ENCODE measurements at places on chromosomes 5 and 9.
A peak's percentile ranks its signal among the peaks of the same experiment; 100 is the strongest.

DNA sequence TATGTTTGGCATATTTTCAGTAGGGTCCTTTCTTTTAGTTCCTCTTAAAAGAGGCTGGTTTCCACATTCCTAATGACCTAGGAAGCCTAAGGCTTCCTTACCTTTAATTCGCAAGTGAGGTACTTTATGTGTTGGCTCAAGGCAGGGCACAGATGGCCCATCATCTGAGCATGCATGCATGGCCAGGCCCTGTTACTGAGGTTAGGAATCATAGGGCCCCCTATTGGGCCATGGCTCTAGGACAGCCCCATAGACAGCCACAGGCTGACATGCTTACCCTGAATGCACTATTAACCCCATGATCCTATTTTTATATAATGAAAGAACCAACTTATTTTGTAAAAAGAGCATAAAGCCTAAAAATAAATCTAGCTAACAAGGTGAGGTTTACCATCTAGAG, 271.4 kb downstream of the ELAVL2 start:
- no peak for DNase-seq

DNA sequence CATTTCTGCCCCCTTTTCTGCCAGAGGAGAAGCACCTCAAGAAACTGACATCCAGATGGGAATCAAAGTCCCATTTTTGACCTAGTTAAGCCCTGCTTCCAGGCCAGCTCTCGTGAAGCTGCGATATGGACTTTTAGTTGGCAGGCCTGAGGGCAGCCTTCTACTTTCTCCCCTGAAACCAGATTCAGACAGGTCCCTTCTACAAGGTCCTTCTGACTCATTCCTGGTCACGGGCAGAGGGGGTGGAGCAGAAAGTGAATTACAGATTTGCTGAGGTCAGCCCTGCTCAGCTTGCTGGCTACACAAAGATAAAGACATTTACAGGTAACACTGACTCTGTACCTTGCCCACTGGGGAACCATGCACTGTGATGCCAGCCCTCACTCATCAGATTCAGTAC, 52.8 kb upstream of the TUT7 start:
- no peak for DNase-seq

DNA sequence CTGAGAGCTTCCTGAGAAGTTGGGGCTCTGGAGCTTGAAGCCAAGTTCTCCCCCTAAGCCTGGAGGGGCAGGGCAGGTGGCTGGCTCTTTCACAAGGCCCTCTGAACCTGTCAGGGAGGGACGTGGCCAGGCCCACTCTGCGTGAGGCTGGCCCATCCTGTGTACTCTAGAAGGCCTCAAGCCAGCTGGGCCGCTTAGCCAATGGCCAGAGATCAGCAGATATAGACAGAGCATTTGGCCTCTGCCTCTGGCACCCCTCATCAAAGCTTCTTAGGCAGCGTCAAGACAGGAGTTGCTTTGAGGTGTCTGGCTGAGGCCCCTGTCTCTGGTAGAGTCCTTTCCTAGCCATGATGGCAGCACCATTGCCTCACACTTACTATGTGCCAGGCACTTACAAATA, 105.6 kb downstream of the FGF18 start:
- DNase-seq = no peak

GRCh38 chr5:79023348-79023747, 38.2 kb upstream of the ARSB start:
- no peak for DNase-seq

DNA sequence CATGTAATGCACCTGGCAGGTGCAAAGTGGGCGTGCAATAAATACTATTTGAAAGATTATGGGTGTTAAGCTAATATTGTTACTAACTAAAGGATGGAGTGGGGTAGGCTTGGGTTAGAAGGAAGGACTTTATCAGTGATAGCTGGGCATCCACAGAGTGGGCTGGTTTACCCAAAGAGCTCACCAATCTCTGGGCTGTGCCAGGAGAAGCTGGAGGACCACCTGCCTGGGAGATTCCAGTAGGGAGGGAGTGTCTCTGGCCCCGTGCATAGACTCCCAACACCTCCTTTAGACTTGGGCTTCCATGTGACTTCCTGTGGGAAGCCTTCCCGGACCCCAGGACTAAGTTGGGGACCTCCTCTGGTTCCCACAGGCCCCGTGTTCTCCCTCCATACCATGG, 5.6 kb upstream of the URM1 start:
- no peak for DNase-seq

GRCh38 chr9:69573651-69574050, 98.5 kb downstream of the APBA1 start:
- no peak for DNase-seq

- DNase-seq = no peak
These were observed 40.2 kb upstream of the EXOC3 start for GRCh38 chr5:402615-403359.

DNA sequence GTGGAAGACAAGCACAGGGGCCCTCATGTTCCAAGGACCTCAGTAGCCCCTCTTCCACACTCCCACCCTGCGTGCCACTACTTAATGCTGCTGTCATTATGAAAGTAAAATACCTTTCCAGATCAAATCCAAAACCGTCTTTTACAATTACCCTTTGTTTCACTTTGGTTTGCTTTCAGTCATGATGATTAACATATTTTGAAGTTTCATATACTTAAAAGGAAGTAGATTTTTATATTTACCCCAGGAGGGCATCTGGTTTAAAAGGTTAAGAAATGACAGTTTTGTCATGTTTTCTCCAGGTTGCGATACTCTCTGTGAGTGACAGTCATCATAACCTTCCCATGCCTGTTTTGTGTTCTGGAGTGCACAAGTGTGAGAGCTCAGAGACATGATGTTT, 13.5 kb upstream of the MAP1B start:
- no peak for DNase-seq

GRCh38 chr5:30845194-30845593, 348.3 kb upstream of the CDH6 start:
- no peak for DNase-seq

- no peak for DNase-seq
These were observed 712.1 kb downstream of the CDH9 start for GRCh38 chr5:26326153-26326759.

DNA sequence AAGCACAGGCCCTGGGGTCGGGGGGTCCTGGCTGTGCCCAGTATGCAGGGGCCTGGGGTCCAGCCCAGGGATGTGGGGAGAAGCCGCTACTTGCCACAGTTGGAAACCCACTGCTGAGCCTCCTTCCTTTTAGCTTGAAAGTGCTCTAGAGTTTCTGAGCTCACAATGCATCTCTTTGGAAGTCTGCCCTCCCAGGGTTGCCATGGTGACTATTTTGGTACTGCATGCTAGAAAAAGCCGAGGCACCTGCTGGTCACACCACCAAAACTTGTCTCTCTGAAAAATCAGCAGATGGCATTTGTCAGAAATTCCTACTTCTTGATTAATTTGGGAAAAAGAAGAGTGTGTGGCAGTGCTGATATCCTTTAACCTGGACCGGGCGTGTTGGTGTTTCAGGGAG, 151.8 kb downstream of the SEC61B start:
- no peak for DNase-seq

- DNase-seq = no peak
These were observed 196.0 kb upstream of the PAPPA start for GRCh38 chr9:115957585-115957984.

- no peak for DNase-seq
These were observed 127.9 kb downstream of the PIK3R1 start for GRCh38 chr5:68343421-68343826.

GRCh38 chr5:38932854-38933408, 87.1 kb downstream of the OSMR start:
- no peak for DNase-seq

DNA sequence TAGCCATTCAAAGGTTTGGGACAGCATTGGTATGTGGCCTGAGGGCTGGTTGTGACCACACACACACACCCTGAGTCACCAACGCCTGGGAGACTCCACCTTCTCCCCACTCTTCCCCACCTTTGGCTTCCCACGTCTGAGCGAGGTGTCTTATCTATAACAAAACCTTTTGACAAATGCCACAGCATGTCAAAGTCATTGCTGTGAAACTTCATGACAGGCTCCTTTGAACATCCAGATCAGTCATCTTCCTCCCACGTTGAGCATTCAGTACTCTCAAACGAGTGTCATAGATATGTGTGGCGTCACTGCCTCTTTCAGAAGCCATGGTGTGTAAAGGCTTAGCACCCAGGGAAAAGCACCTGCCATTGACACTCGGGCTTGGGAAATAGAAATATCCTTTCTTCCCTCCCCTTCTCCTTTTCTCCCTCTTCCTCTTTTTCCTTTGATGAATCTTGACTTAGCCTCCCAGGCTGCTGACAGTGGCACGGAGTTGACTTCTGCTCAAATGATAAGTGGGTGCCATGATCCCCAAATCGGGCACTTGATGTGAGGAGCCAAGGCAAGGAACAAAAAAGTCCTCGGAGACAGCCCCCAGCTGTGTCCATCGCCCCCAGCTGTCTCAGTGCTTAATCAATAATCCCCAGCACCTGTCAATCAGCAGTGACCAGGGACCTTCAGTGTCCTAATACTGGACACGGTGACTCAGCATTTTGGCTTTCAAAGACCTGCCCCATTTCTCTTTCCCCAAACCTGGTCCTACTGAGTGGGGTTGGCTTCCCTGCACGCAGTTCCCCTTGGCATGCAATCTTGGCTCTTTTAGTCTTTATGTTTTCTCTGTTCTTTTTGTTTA, 114.8 kb downstream of the FGF18 start:
- no peak for DNase-seq

DNA sequence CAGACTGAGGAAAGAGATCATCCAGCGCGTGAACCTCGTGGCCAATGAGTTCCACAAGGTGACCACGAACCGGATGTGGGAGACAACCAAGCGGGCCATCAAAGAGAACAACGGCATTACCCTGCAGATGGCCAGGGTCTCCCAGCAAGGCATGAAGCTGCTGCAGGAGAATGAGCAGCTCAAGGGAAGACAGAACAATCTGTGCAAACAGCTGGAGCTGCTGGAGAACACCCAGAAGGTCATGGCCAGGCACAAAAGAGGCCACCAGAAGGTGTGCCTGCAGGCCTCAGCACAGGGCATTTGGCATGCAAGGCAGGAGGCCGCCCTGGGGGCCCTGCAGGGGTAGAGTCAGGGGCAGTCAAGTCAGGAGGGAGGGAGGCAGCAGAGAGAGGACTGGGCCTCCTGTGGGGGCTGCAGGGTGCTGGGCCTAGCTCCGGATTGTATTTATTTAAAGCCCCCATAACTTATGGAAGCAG, 4.2 kb downstream of the PTRH1 start:
- DNase-seq = no peak

GRCh38 chr5:137735555-137736284, at the start of gene KLHL3:
Gene KLHL3, minus strand, starts transcription at chr5:137736089. Its CDS starts 443 bp downstream, at chr5:137735646.
- DNase-seq = peak; percentile 13

- DNase-seq = no peak
These were observed 65.6 kb downstream of the GPR21 start for GRCh38 chr9:123099042-123099441.

DNA sequence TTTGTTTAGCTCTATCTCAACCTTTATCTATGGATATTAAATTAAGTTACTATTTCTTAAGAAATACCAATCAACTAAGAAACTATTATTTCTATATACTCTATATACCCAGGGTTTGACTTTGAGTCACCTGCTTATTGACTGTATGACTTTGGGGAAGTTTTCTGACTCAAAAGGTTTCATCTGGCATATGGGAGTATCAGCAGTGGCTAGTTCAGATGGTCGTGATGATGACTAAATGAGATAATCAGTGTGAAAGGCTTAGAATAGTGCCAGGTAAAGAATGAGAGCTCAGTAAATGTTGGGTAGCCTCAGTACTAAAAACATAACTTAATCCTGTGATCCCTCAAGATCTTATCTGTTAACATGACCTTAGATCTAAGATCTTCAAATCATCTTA, 179.7 kb upstream of the ISL1 start:
- DNase-seq = no peak

DNA sequence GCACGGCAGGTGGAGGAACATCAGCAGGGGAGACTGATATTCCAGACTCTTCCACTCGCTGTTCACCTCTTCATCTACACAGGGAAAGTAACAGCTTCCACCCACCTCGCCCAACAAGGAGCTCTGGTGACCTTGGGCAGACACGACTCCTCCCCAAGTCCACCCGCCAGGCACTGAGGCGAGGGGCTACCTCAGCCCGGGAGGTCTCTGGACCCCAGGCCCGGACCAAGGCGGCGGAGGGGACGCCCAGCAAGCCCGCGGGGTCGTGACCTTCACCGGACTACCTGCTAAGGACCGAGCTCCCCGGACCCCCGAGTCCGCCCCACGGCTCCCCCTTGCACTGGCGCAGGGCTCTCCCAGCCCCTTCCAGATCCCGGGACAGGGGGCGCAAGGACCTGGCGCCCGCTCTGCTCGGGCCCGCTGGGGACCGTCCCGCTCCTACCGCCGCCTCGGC, 70.2 kb upstream of the LPCAT1 start:
- DNase-seq = no peak

DNA sequence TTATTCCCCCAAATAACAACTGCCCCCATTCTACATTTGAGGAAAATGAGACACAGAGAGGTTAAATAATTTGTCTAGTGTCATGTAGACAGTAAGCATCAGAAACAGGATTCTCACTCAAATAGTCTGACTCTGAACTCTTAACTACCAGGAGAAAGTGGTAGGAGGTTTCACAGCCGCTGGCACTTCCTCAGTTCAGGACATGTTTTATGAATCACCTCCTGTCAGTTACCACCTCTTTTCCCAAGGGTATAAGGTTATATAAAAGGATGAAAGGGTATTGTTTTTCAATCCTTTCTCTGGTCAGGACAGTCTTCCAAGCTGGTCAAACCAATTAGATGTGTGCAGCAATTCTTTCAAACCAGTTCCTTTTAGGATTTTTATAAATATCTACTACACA, 52.1 kb downstream of the TSSK1B start:
- no peak for DNase-seq
